NCI-H2029 treated with DMSO at 0.1 percent for 48 hours (cell line): ENCODE measurements at places on chromosomes 6 and 20.

DNA sequence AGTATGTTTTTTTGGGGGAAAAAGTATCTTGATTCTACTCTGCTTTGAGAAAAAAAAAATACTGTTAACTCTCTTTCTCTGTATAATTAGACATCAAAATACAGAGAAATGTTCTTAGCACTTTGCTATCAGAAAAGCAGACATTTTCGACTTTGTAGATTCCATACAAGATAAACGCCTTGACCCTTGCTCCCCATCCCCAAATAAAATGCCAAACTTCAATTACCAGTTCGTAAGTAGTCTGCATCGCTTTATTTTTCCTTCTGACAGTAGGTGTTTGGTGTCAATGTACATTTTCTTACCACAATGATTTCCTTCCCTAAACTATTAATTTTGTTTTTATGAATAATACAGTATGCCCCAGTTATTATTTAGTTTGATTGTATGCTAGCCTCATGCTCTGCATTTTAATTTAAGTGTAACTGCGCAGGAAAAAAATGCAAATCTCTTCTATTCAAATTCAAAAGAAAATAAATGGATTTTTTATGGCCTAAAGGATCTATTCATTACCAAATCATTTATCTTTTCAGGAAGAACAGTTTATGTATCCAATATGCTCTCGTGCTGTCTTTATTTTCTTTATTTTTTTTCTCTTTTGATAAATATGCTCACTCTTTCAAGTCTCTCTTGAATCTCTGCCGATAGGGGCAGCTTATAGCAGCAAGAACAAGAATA lies 84.8 kb upstream of the ZNF217 start:
- no peak for DNase-seq

GRCh38 chr20:57459278-57459677 lies 65.7 kb downstream of the CTCFL start:
- DNase-seq, result no peak

DNA sequence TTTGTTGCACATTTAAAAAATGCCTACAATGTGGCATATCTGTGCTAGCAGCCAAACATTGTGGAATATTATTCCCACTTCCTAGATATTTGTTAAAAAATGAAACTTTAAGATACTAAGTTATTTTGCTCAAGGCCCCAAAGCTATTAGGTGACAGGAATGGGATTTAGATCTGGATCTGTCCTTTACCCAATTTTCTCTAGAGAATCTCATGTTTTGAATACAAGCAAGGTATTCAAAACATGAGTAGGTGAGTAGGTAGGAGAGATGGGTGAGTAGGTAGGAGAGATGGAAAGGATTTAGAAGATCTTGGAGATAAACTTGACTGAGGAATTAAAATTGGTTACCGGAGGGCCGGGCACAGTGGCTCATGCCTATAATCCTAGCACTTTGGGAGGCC lies 61.2 kb upstream of the AKIRIN2 start:
- DNase-seq, result no peak

GRCh38 chr6:25415274-25415673 lies 136.1 kb downstream of the CARMIL1 start:
- no peak for DNase-seq

GRCh38 chr20:18187020-18187419 lies 49.4 kb downstream of the KAT14 start:
- no peak for DNase-seq
